Progenitor cell of endocrine pancreas (in vitro differentiated cells): ENCODE measurements at places on chromosomes 13 and 19. TPM values are rescaled to one million over a fixed set of nuclear protein-coding genes. Genes with fewer than 3 reads are reported as not detected.
A peak's percentile ranks its signal among the peaks of the same experiment; 100 is the strongest.

The OR4F17 gene
- not detected in 2 replicates for total RNA-seq

The BEST2 gene
- total RNA-seq: not detected in 2 replicates

The IGLON5 gene
- total RNA-seq: 44.8 and 44.9 TPM in 2 replicates

The YJEFN3 gene
- total RNA-seq: 22.6 and 27.6 TPM in 2 replicates

The NAPSA gene
- 2.3 and 2.7 TPM in 2 replicates for total RNA-seq

DNA sequence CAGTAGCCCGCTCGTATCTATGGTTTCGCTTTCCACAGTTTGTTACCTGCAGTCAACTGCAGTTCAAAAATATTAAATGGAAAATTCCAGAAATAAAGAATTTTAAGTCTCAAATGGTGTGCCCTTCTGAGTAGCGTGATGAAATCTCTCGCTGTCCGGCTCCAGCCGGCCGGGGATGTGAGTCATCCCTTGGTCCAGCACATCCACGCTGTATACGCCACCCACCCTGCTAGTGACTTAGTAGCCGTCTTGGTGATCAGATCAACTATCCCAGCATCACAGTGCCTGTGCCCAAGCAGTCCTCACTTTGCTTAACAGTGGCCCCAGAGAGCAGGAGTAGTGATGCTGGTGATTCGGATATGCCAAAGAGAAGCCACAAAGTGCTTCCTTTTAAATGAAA, 40.0 kb downstream of the ZNF331 start:
- H3K4me1 ChIP-seq: peaks cover 3% of the 10 kb centered on the region
- peaks cover 44% of the 10 kb centered on the region for H3K36me3 ChIP-seq
- DNase-seq: no peak
- H3K27me3 ChIP-seq: no peaks in the 10 kb centered on the region
- H3K27ac ChIP-seq: no peak overlapping the region

The TNFSF9 gene
- total RNA-seq: 0.53 TPM in 1 of 2 replicates, not detected in the other

- H3K27me3 ChIP-seq: no peaks in the 10 kb centered on the region
- H3K27ac ChIP-seq: no peak overlapping the region
- H3K36me3 ChIP-seq: peaks cover 2% of the 10 kb centered on the region
- DNase-seq: no peak
- no peak overlapping the region for H3K4me3 ChIP-seq
These were observed 165.2 kb downstream of the DCLK1 start for GRCh38 chr13:35966024-35966423.

DNA sequence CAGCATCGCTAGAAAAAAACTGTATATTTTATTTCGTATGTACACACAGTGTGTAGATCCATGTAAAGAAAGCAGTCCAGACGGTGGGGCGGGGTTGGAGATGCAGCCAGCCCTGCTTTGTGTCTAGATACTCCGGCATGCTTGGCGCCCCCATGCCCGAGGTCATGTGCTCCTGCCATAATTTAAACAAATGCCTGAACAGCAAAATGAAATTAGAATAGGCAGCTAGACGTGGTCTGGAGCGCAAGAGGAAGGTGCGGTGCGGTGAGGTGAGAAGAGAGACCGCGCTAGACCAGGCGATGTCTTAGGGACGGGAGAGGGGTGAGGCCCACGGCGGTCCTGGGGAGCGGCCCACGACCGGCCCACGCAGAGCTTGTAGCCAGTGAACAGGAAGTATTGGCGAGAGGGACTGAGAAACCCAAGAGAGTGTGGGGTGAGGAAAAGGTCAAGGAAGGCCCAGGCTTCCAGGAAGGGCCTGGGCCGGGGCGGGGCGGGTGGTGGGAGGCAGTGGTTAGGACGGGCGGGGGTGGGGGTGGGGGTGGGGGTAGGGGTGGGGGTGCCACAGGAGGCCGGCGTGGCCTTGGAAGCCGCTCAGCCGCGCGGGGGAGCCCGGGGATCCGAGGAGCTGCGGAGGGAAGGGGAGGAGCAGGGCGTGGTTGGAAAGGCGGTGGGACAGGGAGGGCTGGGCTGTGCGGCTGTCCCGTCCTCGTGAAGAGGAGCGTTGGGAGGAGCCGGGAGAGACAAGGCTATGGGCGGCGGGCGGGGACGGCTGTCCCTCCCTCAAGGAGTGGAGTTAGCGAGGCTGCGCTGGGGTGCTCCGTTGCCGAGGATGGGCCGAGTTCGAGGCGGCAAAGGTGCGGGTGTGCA, 254.7 kb upstream of the SGCG start:
- no peaks in the 10 kb centered on the region for H3K36me3 ChIP-seq
- peak overlapping the region; percentile 80 for H3K27ac ChIP-seq
- peaks cover 30% of the 10 kb centered on the region for H3K27me3 ChIP-seq
- H3K4me3 ChIP-seq: peak overlapping the region; percentile 68
- DNase-seq: no peak
- H3K4me1 ChIP-seq: peaks cover 6% of the 10 kb centered on the region

GRCh38 chr19:11535792-11536595, 2.7 kb upstream of the CNN1 start:
- peak overlapping the region; percentile 94 for H3K27ac ChIP-seq
- peaks cover 7% of the 10 kb centered on the region for H3K4me1 ChIP-seq
- peak overlapping the region; percentile 67 for H3K4me3 ChIP-seq
- no peaks in the 10 kb centered on the region for H3K36me3 ChIP-seq

The HPN gene
- 70.5 and 71.5 TPM in 2 replicates for total RNA-seq
